Stimulated activated CD8-positive, alpha-beta memory T cell treated with anti-CD3 and anti-CD28 coated beads, Interleukin-2, amount 100 ng/mL, for 1 hour (primary cell): ENCODE measurements at places on chromosomes 12 and 14.

DNA sequence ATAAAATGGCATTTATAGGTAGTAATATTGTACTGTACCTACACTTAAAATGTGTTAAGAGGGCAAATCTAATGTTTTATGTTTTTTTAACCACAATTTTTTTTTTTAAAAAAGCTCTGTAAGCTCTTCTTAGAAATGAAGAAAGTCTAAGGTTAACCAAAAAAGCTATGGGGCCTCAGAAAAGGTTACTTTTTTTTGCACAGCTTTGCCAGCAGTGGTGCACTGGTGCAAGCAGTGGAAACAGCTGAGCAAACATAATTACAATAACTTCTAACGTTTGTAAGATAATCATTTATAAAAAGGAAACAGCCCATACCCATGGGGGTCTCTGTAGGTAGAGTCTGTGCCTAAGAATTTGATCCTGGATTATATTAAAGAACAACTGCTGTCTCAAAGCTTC, 85.1 kb upstream of the NID2 start:
- DNase-seq: no peak

GRCh38 chr12:24911271-24911791, 37.6 kb downstream of the BCAT1 start:
- no peak for DNase-seq

DNA sequence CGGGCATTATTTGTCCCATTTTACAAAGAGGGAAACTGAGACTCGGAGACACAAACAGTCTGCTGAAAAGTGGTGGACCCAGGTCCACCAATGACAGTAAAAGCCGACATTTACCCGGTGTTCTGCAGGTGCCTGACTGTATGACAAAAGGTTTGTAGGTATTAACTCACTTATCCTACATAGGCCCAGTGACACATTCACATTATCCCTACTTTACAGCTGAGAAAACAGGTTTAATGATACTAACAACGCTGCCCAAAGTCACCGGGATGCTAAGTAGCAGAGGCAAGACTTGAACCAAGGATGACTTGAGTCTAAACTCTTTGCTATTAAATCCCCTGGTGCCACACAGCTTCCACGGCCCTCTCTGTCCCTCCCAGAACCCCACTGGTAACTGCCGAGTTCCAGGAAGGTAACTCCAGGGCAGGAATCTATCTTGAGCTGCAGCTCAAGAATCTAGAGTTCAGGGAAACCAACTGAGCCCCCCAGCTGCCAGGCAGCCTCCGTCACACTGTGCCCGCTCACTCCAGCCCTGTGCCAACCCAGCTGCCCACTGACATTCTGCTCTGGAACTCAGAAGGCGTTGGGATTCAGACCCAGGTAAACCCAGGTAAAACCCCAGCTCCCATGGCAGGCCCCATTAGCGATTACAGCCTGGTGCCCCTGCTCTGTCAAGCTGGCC, 33.7 kb downstream of the SYNE3 start:
- no peak for DNase-seq

DNA sequence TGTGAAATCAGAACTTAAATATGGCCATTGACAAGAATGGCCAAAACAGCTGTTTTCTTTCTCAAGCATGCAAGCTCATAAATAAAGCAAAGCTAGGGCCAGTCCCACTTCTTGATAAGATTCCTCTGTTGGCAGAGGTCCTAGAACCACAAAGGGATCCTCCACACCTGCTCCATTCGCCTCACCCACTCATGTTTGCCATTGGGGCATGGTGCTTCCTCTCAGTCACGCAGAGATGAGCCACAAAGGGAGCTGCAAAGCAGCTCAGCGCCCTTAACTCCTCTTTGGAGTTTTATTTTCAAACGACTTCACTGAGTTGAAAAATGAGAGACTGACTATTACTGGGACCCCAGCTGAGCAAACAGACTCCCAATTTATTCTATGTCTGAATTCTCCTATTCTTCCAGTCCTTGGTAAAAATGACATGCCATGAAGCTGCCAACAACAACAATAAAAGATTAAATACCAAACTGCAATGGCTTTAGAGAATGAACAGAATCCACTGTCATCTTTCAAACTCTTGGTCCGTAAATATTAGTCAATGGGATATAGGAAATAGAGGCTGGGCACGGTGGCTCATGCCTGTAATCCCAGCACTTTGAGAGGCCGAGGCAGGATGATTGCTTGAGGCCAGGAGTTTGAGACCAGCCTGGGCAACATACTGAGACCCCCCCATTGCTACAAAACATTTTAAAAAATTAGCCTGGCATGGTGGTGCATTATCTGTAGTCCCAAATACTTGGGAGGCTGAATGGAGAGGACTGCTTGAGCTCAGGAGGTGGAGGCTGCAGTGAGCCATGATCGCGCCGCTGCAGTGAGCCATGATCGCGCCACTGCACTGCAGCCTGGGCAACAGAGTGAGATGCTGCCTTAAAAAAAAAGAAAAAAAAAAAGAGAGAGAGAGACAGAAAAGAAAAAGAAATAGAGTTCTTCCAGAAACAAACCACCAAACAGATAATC, 16.4 kb downstream of the MANSC1 start:
- DNase-seq: no peak

DNA sequence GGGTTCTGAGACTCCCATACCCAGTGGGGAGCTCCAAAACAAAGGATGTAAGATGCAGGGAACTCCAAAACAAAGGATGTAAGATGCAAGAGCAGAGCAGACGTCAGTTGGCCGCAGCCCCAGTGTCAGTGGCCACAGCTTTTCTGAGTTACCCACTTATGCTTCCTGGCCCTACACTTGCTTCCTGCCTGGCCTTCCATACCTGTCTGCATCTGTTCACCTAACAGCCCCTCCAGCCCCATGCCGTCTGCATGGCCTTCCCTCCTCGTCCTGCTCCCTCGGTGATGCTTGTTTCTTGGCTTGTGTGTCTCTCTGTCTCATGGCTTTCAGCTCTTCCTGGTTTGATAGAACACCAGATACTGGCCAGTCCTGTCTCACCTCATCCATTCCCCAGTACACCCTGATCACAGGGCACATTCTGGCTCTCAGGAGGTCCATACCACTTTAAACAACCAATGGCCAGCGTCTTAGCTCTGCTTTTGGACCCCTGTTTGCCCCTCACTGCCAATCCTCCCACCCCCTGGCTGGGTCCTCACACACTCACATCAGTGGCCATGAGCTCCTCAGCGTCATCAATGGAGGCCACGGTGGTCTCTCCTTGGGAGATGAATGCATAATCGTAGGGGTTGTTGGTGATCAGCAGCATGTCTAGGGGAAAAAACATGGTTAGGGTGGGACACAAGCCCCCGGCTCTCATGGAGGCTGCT, 5.3 kb downstream of the MYH7 start:
- DNase-seq: no peak

DNA sequence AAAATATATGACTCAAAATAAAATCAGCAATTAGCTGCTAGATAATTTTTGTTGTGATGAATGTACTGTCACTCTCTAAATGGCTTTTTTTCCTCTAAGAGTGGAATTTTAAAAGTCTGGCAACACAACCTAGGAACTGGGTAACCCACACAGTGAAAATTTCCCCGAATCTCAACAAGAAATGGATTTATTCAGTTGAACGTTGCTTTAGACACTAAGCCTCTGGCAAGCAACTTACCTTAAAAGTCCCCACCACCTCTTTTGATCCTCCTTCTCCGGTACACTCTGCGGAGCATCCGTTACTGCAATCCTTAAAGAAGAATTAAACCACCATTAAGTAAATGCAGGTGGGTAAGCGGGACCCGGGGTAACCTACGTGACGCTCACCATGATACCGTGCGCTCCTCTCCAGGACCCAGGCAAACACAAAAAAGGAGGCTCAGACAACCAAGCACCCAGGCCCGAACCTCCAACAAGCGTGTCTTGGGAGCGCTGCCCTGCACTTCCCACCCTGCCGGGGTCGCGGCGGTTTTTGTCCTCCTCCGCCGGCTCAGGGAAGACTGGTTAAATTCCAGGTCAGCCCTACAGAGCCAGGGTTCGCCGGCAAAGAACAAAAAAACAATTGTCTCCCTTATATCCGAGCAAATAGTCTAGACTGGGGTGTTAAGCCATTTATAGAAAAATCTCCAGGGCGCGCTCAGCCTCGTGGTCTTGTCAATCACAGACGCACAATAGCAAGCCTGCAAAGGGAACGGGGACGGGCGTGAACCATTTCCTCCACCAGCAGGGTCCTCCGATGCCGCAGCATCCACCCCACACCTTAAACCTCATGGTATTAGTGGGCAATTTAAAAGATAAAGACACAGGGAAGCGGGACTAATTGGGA, 47.1 kb downstream of the BCAT1 start:
- no peak for DNase-seq

- DNase-seq: no peak
Measured at GRCh38 chr12:2949411-2949810, 9.8 kb upstream of the TEAD4 start.

- no peak for DNase-seq
Measured at GRCh38 chr14:65864984-65865383, 452.5 kb downstream of the FUT8 start.

- DNase-seq: no peak
Measured at GRCh38 chr12:57131896-57132744, 3.8 kb downstream of the LRP1 start.

DNA sequence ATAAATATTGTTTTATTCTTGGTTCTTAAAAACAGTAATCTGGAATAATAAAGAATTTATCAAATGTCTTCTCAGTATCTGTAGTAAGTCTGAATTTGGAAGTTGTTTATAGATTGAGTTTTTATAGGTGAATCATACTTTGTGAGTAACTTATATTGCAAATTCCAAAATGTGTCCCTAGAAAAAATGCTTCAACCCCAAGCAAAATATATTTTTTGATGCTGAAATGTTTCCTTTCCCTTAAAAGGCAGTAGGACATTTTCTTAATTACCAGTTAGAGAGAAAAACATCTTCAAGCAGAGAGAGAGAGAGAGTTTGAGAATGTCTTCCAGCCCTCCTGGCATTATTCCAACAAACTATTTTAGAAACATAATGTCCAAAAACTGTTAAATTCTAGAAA, 37.9 kb downstream of the PELI2 start:
- no peak for DNase-seq

DNA sequence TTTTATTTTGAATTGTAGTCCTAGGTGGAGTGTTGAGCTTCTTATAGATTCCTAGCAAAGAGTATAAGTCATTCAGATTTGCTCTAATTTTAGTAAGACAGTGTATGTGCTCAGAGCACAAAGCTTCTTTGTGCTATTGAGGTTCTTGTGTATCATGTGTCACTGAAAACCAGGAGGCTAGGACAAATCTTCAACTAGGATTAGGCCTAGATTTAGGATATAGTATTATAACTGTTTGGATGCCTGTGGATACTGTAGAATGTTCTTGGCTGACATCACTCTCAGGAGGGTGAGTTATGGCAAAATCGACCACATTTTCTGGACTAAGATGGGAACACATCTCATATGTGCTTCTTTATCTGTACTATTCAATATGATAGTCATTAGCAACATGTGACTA, 86.5 kb downstream of the DHRS2 start:
- no peak for DNase-seq

GRCh38 chr14:74476107-74476506, 17.0 kb downstream of the NPC2 start:
- no peak for DNase-seq

DNA sequence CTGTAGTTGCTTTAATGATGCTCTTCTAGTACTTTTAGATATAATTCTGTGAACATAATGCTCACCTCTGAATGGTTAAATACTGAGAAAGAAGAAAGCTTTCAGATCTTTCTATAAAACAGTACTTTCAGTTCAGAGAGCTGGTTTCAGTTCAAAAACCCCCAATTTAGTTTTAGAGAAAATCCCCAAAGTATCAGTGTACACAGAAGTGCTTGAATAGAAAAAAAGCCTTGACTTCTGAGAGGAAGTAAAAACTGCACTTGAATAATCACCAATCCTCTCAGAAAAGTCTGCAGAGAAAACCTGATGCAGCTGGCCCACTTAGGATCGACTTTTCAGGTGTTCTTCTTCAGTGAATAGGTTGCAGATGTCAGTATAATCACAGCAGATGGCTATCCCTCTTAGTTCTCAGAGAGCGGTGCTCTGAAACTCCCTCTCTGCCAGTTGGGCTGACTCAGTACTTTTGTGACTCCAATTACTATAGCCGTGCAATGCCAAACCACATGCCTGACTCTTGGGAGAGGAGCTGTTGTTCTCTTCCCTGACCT, 616.3 kb downstream of the LRFN5 start:
- DNase-seq: no peak

GRCh38 chr12:125418902-125419564, 353.8 kb downstream of the AACS start:
- no peak for DNase-seq

DNA sequence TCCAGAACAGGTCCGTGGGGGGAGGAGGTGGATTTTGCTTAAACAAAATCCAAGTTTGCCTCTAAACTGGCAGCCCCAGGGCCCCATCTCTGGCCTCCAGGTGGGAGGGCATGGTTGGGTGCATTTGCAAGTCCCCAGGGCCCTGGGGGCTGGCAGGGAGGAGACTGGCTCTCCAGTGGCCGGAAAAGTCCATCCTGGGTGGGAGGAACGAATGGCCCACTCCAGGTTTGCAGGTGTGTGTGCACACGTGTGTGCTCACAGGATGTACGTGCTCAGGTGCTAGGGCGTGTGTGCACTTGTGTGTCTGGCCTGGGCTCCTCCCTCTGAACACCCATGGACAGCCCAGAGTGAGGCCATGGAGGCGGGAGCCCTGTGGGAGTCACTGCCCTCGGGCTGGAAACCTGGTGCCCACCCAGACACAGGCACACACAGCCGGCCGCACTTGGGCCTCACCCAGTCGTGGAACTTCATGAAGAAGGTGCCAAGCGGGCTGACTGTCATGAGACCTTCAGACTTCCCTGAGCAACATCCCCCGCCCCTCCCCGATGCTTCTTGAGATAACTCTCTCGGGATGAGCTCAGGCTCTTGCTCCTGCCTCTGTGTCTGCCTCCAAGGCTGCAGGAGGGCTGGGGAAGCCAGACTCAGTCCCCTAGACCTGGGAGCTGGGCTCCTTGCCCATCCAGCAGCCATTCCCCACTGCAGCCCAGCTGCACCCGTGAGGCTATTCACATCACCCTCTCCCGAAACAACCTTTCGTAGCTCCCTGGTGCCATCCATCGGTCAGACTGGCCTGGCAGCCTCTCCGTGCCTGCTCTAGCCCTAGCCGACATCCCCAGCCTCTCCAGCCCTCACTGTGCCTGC, 9.4 kb downstream of the AHNAK2 start:
- no peak for DNase-seq

GRCh38 chr12:24778486-24779304, 170.2 kb downstream of the BCAT1 start:
- DNase-seq: no peak

DNA sequence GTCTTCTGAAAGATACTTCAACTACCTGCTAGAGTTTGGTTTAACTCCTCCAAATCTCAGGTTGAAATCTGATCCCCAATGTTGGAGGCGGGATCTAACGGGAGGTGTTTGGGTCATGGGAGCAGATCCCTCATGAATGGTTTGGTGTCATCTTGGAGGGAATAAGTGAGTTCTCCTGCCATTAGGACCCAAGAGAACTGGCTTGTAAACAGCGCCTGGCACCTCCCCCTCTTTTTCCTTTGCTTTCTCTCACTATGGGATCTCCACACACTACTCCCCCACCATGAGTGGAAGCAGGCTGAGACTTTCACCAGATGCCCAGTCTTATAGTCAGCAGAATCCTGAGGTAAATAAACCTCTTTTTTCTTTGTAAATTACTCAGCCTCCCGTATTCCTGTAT, 2.5 kb downstream of the CNIH1 start:
- no peak for DNase-seq
